Fibroblast of gingiva (primary cell): ENCODE measurements at places on chromosomes 7 and 10.
A peak's percentile ranks its signal among the peaks of the same experiment; 100 is the strongest.

DNA sequence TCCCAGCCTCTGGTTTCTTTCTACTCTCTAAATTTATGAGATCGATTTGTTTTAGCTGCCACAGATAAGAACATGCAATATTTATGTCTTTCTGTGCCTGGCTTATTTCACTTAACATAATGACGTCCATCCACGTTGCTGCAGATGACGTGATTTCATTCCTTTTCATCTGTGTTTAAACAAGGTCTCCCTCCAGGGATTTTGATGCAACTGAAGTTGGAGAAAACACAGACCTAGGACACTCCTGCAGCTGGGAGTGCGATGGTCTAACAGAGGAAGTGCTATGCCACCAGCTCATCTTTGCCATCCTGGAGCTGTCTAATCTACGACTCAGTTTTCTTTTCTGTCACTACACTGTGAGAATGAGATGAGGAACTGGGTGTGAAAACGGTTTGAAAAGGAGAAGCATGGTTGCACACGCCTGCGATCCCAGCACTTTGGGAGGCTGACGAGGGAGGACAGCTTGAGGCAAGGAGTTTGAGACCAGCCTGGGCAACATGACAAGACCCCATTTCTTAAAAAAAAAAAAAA lies 1.5 kb upstream of the KCTD7 start:
- peak; percentile 78 for DNase-seq

GRCh38 chr7:112940314-112940732 lies 146.3 kb downstream of the GPR85 start:
- no peak for DNase-seq

DNA sequence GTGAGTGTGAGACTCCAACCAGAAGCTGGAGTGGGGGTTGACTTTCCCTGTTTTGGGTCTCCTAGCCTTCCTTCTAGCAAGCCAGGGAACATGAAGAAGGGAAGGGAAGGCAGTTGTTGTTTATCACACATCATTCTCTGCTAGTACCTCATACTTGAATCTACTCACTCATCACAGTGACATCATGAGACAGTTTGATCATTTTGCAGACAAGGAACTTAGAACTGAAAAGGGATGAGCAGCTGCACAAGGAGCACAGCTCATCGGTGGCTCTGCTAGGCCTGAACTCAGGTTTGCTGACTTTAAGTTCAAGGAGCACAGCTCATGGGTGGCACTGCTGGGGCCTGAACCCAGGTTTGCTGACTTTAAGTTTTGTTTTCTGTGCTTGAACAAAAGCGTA lies 19.2 kb downstream of the PRXL2A start:
- no peak for DNase-seq

DNA sequence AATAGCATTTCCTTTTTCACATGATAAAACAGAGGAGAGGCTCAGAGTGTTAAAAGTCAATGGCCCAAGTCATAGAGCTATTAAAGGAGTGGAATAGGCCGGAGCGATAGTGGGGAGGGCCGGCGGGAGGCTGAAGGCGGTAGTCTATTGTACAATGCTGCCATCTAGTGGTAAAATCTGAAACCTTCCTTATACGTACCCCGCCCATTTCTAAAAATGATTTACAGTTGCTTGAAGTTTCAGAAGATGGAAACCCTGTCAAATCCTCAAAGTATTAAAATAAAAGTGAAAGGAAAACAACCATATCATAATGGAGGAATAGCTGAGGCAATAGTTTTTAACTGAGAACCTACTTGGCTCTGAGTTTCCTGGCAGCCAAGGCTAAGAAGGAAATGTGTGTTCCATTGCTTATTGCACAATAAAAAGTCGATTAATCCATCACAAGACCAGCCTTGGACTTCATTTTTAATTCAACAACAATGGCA lies 209.1 kb downstream of the CCSER2 start:
- peak; percentile 41 for DNase-seq

- DNase-seq = no peak
Observed at GRCh38 chr7:128450409-128450808, 5.3 kb upstream of the HILPDA start.

GRCh38 chr7:27248911-27249723 lies 6.5 kb downstream of the EVX1 start:
- DNase-seq = peak; percentile 44

- no peak for DNase-seq
Observed at GRCh38 chr7:108231221-108231620, 101.1 kb upstream of the LAMB4 start.

DNA sequence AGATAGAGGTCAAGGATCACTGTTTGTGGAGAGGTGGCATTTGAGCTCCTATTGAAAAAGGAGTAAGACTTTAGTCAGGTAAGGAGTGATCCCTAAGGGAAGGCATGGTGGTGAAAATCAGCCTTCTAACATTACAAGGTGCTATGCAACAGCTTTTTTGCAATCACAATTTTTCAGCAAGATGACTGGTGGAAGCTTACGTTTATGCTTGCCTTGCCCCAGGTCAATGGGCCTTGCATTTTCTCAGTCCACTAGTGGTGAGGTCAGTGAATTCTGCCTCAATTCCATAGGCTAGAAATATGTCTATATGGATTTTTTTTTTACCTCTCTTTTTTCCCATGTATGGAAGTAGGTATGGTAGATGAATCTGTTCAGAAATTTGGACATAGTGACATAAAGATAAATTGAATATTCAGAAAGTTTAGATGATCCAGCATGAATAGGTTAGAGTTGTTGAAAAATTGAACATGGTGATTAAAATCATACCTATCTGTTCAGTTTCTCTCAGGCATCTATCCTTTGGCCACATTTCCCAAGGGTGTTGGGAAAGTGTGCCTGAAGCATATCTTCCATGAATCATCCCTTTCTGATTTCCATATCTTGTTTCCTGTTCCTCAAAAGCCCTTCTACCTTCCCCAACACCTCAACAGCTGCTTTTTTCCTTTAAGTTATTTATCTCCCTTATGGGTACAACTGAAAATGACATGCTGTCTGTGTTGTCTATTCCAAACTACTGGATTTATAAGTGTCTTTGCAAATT lies 71.9 kb upstream of the PTPRZ1 start:
- DNase-seq = no peak

GRCh38 chr7:19944363-19945120 lies 171.1 kb upstream of the TMEM196 start:
- no peak for DNase-seq

GRCh38 chr10:5434017-5434753 lies 21.8 kb downstream of the NET1 start:
- DNase-seq = peak; percentile 58

GRCh38 chr7:134645935-134646334 lies 718 bp upstream of the BPGM start:
- DNase-seq = no peak

GRCh38 chr10:44437840-44438511 lies 53.1 kb upstream of the CXCL12 start:
- peak; percentile 72 for DNase-seq

DNA sequence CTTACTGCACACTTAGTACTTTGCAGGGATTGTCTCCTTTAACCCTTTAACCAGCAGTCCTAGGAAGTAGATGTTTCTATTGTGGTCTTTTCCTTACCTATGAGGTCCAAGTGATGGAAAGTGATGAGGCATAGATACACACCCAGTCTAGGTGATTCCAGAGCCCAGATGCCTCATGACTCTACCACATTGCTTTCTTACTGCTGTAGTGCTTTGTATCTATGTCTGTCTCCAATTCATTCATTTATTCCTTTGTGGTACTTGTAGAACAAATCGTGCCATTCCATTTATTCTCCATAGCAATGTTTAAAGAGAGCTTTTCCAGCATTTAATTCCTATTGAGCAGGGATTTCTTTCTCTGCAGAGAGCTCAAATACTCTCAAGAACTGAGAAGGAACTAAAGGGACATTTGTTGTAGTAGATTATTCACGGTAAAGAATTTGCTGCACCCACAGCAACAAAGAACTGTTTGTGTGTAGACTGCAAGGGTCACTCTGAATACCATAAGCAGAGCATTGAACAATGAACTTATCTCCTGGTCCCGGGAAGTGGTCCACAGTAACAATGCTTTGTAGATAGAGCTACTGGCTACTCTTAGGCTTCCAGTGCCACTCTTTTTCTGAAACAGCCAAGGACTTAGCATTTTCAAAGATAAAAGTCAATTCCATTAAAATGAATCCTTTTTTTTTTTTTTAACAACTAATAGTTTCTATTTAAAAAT lies 337.0 kb downstream of the PTEN start:
- no peak for DNase-seq

DNA sequence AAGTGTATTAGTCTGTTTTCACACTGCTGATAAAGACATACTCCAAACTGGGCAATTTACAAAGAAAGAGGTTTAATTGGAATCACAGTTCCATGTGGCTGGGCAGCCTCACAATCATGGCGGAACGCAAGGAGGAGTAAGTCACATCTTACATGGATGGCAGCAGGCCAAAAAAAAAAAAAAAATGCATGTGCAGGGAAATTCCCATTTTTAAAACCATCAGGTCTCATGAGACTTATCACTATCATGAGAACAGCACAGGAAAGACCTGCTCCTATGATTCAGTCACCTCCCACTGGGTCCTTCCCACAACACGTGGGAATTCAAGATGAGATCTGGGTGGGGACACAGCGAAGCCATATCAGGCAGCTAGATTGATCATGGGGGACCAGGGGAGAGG lies 136.8 kb downstream of the EXOC4 start:
- DNase-seq = no peak

- DNase-seq = no peak
Observed at GRCh38 chr10:26300001-26300400, 83.4 kb downstream of the GAD2 start.

DNA sequence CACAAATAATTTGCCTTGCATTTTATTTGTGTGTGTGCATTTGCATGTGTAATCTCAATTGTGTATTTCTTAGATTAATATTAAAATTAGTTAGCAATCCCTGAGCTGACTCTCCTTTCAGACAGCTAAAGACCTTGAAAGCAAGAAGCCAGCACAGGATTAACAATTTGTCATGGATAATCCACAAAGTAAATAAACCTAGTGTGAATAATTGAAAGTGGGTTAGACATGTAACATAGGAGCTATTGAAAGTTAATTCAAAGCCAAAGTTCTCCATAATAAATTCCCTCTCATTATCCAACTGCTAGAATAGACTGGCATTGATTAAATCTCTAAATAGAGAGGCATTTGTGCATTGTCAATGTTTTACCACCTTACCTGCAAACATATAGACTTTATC lies 326.1 kb downstream of the PLXDC2 start:
- DNase-seq = no peak

DNA sequence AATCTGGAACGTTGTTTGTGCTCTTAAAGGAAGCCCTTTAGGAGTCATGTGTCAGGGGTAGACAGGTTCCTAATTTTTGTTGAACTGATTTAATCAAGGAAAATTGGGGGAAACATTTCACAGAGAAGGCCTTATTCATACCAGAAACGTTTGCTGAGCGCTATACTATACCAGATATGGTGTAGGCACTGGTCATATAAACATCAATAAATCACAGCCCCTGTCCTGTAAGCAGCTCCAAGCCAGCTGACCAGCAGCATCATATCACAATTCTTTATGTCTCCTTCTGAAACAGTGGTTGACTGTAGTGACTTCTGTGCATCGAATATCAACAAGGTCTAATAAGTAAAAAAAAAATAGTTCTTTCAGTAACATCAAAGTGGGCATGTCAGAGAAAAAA lies 1.1 kb downstream of the TMEM178B start:
- no peak for DNase-seq

GRCh38 chr10:57921140-57921539 lies 346.6 kb downstream of the IPMK start:
- no peak for DNase-seq

GRCh38 chr10:28302012-28302637 lies 739 bp downstream of the MPP7 start:
- DNase-seq = no peak

GRCh38 chr7:69568266-69568665 lies 30.0 kb upstream of the AUTS2 start:
- DNase-seq = no peak

- no peak for DNase-seq
Observed at GRCh38 chr7:19707240-19707639, 1.6 kb downstream of the POLR1F start.

DNA sequence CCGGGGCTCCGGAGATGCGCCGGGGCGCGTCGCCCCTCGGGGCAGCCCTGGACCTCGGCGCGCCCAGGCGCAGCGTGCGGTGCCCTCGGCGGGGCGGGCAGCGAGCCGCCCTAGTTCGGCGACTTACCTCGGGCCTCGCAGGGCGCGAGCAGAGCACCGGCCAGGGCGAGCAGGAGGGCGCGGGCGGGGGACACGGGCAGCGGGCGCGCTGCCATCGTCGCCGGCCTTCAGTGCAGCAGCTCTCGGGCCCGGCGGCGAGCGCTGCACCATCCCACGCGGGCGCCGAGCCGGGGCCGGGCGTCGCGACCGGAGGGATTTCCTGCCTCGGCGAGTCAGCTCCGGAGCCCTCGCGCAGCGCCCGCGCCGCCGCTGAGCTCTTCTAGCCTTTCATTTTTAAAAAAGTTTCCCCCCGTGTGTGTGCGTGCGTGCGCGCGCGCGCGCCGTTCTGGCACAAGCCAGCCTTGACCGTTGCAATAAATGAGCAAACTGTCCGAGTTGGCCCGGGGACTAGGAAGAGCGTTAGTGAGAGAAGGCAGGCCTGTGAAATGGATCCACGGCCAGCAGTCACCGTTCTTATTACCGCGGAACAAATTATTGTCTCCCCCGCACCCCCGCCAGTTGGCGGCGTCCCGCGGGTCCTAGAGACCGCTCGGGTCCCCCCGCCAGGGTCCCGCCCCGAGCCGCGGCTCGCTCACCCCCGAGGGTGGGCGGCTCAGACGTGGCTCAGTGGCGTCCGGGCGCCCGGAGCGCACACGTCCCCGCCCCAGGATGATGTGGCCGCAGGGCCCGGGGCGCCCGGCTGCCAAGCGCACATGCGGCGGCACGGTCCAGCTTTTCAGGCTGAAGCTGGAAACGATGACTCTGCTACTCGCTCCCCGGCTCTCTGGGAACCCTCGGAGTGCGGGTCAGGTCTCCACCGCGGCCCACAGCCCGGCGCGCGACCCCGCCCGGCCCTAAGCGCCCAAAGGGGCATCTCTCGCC lies at the start of gene ADAM12:
ADAM12 (minus strand) TSS at position 547 of the 981 bp plus-strand sequence; CDS start at position 215, 332 bp downstream.
- DNase-seq = peak; percentile 80

DNA sequence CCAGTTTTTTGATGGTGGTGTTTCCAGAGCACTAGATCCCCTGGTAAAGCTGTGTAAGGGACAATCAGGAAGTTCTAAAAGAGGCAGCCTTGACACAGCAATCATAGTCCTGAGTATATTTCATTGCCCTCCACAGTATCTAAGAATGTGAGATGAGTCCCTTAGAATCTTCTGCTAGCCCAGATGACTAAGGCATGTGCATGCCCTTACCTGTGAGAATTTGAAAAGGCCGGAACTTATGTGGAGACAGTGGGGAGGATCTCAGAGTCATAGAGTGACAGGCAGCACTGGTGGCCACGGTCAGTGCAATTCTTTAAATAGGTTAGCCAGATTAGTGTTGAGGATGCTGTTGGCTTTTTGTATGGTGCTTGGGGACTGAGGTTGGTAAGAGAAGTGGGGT lies 361.4 kb upstream of the VSTM2A start:
- DNase-seq = no peak
